ENCODE measurements at places on chromosomes 2 and 18.
A peak's percentile ranks its signal among the peaks of the same experiment; 100 is the strongest.

DNA sequence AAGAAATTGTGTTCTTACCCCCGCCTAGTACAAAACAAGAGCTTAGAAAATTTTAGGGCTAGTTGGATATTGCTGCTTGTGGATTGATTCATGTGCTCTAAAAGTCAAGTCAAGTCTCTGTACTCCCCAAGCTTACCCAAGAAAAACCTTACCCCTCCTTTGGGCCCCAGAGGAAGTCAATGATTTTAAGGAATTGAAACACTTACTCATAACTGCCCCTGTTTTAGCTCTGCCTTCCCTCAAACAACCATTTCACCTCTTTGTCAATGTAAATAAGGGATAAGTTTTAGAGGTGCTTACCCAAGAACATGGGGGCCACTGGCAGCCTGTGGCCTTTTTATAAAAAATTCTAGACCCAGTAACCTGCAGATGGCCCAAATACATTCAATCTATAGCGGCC lies 136.6 kb upstream of the RMP24 start:
- no peak for DNase-seq

DNA sequence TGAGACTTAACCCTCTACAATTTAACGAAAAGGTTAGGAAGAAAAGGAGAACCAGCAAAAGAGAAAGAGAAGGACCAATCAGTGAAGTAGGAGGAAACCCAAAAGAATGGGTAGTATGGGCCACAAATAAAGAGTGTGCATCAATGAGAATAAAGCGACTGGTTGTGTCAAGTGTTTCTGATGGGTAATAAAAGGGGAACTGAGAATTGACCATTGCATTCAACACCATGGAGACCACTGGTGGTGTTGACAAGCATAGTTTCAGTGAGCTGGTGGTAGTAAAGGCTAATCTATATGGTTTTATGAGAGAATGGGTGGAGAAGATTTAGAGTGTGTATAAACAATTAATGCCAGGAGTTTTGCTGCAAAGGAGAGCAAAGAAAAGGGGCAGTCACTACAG lies 75.4 kb downstream of the CSRNP3 start:
- DNase-seq = no peak

DNA sequence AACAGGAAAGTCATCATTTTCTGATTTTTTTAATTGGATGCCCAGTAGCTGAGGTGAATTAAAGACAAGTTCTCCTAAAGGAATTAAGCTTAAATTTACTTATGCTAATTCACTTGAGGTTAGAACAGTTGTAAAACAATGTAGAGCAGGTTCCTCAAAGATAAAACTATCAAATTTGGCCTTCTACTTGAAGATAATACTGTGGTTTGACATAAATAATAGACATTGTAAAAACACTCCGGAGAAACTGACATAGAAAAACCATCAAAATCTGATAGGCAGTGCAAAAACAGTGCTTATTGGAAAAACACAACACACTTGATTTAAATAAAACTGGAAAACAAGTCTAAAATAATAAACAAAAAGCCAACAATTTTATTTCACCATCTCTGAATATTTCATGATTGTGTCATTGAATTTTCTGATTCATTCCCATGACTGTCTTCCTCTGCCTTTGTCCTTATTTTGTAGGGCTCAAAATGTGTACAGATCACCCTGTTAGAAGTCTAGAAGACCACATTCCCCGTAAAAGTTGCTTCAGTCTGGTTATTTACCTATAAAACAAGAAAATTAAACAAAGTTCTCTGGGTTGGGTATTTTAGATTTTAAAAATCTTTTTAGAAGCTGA lies 28.3 kb upstream of the SLC40A1 start:
- no peak for DNase-seq

DNA sequence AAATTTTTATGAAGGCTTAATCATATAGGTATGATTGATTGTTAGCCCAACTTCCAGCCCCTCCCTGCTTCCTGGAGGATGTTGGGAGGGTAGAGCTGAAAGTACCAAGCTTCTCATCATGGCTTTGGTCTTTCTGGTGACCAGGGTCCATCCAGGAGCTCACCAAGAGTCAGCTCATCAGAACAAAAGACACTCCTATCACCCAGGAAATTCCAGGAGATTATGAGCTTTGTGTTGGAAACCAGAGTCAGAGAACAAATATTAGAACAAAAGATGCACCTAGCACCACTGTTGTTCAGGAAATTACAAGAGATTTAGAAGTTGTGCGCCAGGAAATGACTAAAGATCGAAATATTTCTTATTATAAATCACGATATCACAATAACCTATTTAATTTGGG lies 119.9 kb upstream of the THUMPD2 start:
- no peak for DNase-seq

DNA sequence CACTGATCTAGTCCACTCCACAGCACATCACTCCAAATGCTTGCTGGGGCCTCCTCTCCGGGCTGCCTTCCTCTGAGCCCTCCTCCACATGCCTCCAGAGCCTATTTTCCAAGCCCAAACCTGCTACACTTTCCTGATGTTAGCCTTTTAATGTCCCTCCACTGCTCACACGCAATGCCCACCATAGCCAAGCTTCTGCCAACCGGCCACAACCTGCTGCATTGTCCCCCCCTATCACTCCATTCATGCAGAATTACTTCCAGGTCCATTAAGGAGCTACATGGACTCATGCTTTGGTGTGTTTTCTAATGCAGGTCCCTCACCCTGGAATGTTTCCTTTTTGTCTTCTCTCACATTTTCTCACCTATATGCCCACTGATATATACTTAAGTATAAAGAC lies 129.3 kb downstream of the MARCHF4 start:
- DNase-seq = no peak

DNA sequence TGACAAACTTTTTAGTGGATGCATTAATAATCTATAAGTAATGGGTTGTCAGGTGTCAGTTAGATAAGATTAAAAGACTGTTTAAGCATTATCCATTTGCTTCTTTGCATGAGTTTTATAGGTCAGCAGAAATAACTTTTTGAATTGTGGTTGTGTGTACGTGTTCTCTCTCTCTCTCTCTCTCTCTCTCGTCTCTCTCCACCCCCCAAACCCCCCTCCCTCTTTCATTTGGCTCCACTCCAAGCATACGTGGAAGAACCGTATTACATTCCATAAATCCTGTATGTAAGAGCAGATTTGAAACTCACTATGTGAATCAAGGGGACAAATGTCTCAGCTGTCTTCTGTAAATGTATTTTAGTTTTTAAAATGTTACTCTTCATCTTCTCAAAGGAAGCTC lies 120.2 kb downstream of the MEIS1 start:
- DNase-seq = no peak

DNA sequence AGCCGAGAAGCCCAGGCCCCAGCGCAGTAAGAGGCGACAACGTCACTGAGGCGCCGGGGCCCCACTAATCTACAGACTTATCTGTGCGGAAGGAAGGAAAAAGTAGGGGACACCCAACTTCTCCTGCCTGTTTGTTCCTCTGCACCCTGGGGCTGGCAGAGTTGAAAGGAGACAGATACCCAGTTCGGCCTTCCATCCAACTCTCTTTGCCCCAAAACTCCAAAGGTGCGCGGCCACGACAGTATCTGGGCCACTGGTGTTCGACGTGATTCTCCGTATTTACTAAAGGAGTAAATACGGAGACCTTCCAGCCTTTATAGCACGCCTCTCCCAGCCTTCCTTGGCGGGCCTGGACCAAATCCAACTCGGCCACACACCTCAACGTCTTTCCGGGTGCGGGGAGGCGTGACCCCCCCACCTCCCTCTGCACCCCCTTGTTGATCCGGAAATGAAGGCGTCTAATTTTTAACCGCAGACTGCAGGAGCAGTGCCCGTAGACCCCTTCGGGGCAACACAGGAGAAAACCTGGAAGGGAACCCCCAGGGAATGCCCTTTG lies 1.6 kb downstream of the SMAD7 start:
- DNase-seq = no peak

- no peak for DNase-seq
Measured at GRCh38 chr2:109607766-109608165, 6.0 kb downstream of the SEPTIN10 start.

GRCh38 chr2:218086478-218086877 lies 17.4 kb downstream of the RUFY4 start:
- DNase-seq = no peak

DNA sequence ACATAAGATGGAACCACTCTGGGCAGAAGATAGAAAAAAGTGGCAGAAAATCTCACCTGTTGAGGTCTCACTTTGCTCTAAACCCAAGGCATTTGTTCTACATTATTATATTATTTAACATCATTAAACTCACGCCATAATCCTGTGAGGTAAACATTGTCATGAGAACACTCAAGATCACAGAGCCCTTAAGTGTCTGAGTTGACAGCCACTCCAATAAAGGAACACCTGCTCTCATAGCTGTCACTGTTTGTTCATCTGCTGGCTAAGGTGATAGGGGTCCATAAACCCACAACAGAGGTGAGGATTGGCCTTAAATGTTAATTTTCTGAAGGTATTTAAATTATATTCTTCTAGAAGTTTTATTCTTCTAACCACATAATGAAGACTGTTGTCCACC lies 439.7 kb downstream of the RIT2 start:
- DNase-seq = no peak

- no peak for DNase-seq
Measured at GRCh38 chr2:48283586-48284269, 246.2 kb upstream of the STON1 start.

DNA sequence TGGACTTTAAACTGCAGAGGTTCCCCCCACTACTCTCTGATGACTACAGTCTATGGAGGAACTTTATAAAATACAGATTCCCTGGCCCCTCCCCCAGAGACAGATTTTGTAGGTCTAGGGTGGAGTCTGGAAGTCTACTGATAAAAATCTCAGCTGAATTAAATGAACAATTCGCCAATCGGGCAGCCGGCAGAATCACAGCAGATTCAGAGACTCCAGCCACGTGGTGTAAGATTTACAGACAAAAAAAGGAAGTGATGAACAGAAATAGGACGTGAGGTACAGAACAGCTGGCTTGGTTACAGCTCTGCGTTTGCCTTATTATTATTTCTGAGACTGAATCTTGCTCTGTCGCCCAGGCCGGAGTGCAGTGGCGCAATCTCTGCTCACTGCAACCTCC lies 21.4 kb upstream of the MTA3 start:
- peak; percentile 15 for DNase-seq

- DNase-seq = no peak
Measured at GRCh38 chr18:46148810-46149209, 44.6 kb downstream of the HAUS1 start.

DNA sequence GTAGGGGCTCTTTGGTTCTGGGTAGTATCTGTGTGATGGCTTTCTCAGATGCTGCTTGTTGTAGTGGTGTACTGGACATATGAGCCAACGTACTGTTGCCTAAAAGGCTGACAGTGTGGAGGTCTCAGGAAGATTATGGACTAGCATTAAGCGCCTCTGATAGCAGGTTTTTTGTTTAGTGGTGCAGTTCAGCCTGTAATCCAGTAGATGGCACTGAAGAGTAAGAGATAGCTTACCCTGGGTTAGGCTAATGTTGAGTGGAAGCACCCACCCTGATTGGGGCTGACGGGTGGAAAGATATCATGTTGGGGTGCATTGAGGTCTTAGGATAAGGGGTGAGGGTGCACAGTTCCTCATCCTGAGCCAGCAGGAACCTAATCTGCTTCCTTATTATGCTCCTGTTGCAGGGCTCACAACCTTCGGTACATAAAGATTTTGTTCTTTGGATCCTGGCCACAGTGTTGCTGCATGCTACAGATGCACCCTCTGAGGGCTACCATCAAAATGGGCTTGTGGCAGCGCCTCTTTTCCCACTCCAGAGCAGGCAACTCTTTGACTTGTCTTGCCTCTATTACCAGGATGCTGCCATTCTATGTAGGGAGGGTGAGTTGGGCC lies 79.6 kb downstream of the MSTN start:
- DNase-seq = no peak

- no peak for DNase-seq
Measured at GRCh38 chr2:158509928-158510797, 53.4 kb downstream of the PKP4 start.

- DNase-seq = no peak
Measured at GRCh38 chr2:238865015-238865719, 17.3 kb downstream of the TWIST2 start.

GRCh38 chr2:189802396-189802912 lies 18.2 kb downstream of the PMS1 start:
- DNase-seq = no peak

DNA sequence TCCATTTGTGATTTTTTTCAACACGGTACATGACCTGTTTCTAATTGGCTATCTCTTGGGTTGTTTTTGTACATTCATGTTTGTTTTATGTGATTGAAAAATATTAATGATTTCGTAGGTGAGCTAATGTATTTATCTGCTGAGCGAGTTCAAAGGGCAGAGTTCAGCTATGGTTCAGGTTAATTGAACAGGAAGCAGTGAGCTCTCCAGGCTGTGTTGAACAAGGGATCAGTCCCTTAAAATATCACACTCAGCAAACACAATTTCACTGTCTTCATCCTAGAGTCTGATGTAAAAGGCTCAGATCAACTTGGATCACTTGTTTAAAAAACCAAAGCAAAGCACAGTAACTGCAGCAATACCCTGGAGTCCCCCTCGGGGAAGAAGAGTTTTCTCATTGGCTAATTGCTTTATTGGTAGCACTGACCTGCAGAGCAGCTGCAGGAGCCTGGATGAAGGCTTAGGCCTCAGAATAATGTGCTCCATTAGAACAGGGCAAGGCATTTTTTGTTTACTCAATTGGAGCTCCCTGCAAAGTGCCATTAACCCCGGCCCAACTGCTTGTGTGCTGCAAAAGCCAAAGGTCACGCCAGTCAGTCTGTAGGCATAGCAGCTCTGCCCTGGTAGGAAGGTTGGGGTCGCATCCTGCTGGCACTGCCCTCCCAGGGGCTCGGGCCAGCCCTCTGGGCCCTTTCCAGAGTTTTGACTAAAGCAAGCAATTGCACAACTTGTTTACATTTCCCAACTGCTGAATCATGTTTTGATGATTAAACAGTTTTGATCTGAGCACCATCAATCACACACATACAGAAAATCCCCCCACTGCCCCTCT lies 10.5 kb downstream of the ONECUT2 start:
- no peak for DNase-seq

DNA sequence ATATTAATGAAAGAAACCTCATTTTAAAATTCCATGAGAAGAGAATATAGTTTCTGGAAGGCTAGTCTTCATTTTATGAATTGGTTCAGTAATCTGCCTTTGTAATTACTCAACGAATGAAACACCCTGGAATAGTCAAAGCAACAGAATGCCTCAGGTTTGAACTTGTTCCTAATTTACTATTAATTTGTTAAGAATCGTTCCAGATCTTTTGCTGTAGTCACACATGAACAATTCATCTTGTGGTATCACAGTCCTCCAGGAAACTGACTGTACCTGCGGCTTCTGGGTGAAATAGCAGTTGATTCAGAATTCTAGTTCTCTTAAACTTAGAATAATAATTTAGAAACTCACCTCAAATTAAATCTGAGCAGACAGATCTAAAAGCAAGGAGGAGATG lies 282.7 kb upstream of the MAP2 start:
- no peak for DNase-seq

DNA sequence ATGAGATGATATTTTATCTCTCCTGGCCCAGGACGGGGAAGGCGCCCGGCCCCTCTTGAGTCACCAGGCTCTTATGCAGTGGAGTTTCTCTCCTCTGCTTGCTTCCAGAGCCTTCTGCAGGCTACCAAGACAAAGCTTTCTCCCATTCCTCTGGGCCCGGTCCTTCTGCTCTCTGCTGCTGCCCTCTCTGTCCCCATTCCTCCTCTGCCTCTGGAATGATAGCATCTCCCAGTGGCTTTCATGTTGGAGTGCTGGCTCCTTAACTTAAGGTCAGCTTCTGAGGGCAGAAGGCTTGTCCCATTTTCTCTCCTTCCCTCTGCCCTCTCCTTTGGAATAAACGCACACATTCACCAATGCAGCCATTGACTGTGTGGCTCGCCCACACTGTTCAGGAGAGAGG lies 86.2 kb downstream of the SDC1 start:
- DNase-seq = no peak

- no peak for DNase-seq
Measured at GRCh38 chr2:149075853-149076252, 37.4 kb downstream of the LYPD6B start.

Measured in head of caudate nucleus (tissue), 42 donors.